CD4-positive, alpha-beta T cell treated with Interferon alpha-2 for 1 hour (primary cell): ENCODE measurements at places on chromosomes 16 and 17.

- no peak for DNase-seq
Measured at GRCh38 chr17:13001991-13002615, 15.7 kb downstream of the ELAC2 start.

GRCh38 chr17:69870091-69870530, 204.9 kb upstream of the KCNJ16 start:
- DNase-seq: no peak

GRCh38 chr16:88610080-88610479, 28.3 kb upstream of the IL17C start:
- no peak for DNase-seq

- DNase-seq: no peak
Measured at GRCh38 chr17:38328620-38329019, 15.1 kb downstream of the GPR179 start.

- no peak for DNase-seq
Measured at GRCh38 chr16:12311877-12312276, 335.3 kb downstream of the SNX29 start.

- no peak for DNase-seq
Measured at GRCh38 chr17:32719689-32720088, 157.2 kb downstream of the MYO1D start.

- no peak for DNase-seq
Measured at GRCh38 chr17:41957869-41958439, 8.6 kb upstream of the CNP start.

- DNase-seq: no peak
Measured at GRCh38 chr16:70550082-70550481, 26.5 kb downstream of the SF3B3 start.

GRCh38 chr16:67731071-67731752, 12.1 kb upstream of the GFOD2 start:
- no peak for DNase-seq

DNA sequence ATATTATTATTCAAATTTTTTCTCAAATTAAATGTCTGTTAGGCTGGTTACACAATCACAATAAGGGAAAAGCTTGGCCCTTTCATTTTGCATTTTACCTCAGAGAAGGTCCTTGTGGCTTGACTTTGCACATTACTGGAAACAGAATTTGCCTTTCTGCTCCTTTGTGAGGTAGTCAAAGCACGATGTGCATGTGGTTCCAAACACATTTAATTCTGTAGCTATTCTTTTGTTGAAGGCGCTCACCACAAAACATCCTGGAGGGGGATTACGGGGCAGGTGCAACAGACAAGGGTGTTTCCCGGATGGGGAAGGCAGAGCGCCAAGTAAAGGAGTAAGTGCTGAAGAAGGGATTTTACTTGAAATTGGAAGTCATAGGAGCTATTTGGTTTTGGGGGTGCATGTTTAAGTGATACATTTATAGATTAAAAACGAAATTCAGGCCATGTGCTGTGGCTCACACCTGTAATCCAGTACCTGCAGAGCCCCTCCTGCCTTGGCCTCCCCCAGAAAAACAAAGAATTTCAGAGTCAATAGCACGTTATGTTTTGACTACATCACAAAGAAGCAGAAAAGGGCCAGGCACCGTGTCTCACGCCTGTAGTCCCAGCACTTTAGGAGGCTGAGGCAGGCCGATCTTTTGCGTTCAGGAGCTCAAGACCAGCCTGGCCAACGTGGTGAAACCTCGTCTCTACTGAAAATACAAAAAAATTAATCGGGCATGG, 31.2 kb upstream of the TENT4B start:
- peak; percentile 28 for DNase-seq

DNA sequence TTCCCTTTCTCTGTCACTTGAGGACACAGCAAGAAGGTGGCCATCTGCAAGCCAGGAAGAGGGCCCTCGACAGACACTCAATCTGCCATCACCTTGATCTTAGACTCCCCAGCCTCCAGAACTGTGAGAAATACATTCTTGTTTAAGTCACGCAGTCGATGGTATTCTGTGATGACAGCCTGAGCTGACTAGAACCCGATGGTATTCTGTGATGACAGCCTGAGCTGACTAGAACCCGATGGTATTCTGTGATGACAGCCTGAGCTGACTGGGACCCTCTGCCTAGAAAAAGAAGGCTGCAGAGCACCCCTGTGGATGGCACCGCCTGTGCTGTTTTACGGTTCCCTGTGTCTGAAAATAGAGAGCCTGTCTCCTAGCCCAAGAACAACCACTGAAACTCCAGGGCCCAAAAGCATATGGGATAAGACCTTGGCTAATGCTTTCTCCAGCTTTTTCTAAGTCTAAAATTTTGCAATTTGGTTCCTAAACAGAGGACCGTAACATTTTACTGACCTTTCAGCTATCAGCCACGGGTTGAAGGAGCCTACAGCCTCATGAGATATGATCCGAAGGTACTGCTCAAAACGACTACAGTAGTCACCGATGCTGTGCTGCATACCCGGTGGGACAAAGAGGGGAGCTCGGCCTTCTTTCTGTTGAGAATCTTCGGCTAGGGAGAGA, 33.1 kb upstream of the PITPNM3 start:
- DNase-seq: no peak

GRCh38 chr16:53968454-53968853, 264.5 kb downstream of the FTO start:
- no peak for DNase-seq

GRCh38 chr17:83199500-83200201, 120.2 kb downstream of the METRNL start:
- peak; percentile 75 for DNase-seq

DNA sequence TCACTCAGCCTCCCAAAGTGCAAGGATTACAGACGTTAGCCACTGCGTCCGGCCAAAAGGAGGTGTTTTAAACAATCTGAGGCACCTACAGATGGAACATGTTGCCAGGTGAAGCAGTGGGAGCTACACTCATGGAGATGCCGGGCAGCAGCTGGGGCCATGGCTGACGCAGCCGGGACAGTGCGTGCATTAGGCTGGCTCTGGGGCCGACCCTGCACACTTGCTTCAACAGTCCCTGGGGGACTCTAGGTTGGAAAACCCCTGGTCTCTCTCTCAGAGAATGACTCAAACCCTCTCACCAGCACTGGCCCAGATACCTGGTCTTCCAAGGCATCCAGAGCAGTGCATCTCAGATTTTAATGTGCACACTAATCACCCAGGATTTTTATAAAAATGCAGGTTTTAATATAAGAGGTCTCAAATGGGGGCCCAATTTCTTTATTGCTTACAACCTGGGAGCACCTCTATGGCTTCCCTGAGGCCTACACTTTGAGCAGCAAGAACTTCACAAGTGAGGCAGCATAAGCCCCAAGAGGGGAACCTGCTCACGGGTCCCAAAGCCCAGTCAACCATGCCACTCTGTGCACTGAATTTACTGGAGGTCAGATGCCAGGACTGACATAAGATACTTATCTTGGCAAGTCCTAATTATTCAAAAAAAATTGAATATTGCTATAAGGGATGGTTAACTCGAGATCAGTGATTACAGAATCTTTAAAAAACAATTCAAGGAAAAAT, 70.8 kb upstream of the TRAP1 start:
- no peak for DNase-seq

- DNase-seq: no peak
Measured at GRCh38 chr16:59249011-59249410, 514.9 kb upstream of the GOT2 start.

- DNase-seq: no peak
Measured at GRCh38 chr16:52545222-52545897, 1.6 kb downstream of the TOX3 start.

DNA sequence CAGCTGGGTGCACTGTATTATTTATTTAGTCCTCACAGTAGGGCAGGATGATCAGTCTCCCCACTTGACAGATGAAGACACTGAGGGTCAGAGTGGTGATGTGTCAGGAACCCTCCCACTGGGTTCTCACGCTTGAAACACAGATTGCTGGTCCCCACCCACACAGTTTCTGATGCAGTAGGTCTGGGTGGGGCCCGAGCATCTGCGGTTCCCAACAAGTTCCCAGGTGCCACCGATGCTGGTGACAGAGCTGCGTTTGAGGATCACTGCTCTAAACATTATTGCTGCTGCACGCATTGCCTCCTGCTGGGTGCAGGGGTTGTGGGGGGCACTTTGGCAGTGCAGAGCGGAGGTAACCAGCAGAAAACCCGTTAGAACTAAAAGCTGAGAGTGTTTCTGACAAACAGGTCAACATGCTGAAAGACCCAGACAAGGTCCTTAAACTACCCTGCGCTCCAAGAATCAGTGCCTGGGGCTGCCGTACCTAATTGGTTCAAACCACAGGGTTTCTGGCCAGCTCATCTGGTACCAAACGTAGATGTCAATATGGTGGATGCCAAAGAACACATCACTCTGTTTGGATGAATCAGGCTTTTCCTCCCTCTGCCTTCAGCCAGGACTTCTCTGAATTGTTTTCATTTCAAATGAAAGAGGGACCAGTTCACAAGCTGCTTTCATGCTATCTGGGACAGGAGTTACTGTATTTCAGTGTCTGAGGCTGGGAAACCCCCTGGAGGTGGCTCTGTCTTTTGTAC, 76.0 kb downstream of the ABCC1 start:
- peak; percentile 3 for DNase-seq

DNA sequence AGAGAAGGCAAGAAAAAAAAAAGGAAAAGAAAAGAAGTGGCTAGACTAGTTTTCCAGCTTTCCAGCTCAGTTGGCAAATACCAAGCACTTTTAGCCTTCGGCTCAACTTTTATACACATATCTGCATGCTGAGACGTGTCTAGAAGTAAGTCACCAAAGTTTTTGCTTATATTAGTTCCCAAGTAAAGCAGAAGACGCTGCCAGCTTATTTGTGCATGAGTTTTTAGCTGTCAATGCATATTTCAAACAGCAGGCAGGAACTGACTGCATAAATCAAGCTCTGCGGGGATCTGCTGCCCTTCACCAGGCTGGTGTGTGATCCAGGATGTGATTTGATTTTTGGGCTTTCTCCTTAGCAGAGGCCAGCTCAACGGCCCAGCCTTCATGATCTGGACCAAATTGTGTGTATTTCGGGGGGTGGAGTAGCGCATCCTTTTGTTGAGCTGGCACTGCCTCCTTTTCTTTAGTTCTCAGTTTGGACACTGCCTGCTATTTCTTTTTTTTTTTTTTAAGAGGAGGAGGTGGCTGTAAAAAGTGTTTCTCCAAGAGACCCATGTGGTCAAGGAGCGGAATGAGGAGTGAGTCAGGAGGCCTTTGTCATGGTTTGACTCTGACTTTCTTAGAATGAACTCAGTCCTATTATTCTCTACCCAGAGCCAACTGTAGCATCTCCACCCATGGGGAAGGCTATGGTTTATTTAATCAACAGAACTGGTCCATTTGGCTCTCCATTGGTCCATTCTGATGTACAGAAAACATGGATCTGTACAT, 162.6 kb upstream of the XYLT1 start:
- DNase-seq: no peak

DNA sequence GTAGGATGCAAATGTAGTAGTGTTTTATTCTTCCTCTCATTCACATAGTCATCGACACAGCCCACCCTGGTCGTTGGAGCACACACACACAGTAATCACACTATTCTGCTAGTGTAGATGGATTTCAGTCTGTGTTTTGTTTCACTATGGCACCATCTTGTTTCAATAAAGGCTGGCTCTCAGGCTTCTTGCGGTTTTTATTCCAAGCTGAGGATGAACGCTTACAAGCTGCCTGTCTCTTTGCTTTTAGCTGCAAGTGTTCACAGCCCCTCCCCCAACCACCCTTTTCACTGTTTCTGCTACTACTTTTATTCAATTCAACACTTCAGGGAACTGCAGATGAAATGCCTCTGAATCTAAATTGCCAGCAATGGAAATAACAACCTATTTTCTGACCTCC, 140.9 kb upstream of the PMFBP1 start:
- no peak for DNase-seq

GRCh38 chr17:79412110-79412509, 198.7 kb downstream of the RBFOX3 start:
- DNase-seq: no peak
